ENCODE measurements at places on chromosomes 1 and 21.
A peak's percentile ranks its signal among the peaks of the same experiment; 100 is the strongest.

DNA sequence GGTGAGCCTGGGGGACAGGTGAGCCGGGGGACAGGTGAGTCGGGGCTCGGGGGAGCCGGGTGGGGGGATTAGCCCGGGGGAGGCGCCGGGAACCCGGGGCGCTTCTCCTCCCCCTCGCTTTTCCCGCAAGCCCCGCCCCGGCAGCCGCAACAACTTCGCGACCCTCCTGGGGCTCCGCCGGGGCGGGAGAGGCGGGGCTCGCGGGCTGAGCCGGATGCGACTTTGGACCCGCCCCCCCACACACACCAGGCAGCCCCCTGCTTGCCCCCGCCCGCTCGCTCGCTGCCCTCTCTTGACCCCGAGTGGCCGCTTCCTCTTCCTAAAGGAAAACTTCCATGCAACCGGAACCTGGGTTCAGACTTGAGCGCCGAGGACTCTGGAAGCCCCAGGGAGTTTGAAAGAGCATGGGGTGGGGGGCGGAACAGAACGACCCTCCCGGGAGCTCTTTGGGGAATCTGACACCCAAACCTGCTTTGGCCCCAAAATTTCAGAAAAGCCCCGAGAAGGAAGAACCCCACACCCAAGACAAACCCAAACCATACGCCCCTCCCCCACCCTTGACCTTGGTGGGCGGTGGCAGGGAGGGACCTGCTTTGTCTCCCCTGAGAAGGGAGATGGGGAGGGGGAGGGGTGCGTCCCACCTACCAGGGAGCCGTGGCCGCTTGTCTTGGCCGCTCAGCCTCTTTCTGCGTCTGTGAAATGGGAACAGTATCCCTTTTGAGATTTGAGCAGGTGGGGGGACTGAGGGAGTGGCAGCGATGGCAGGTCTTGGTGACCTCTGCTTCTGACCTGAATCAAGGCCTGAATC, 550 bp downstream of the ARHGEF16 start:
- DNase-seq = peak; percentile 29

DNA sequence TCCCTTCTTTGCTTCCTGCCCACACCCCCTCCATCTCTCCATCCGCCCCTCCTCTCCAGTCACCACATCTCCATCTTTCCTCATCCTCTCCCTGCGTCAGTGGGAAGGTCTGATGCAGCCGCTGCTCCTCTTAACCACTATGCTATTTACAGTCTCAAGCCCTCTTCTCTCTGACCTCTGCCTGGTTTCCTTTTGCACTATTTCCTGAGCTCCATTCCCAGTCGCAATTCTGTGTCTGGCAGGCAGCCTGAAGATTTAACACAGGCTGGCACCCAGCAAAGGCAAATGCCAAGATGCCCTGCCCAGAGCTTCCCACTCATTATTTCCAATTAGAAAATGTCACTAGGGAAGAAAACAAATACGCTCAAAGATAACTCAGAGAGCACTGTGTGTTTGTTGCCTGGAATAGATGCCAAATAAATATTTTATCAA, 89.6 kb upstream of the LPGAT1 start:
- DNase-seq = no peak

- DNase-seq = no peak
Observed at GRCh38 chr1:172241540-172241939, 178.9 kb upstream of the C1orf105 start.

GRCh38 chr21:22200378-22201092, 1202.3 kb downstream of the NCAM2 start:
- DNase-seq = no peak

GRCh38 chr21:41874611-41875010, 4.5 kb downstream of the PRDM15 start:
- no peak for DNase-seq

DNA sequence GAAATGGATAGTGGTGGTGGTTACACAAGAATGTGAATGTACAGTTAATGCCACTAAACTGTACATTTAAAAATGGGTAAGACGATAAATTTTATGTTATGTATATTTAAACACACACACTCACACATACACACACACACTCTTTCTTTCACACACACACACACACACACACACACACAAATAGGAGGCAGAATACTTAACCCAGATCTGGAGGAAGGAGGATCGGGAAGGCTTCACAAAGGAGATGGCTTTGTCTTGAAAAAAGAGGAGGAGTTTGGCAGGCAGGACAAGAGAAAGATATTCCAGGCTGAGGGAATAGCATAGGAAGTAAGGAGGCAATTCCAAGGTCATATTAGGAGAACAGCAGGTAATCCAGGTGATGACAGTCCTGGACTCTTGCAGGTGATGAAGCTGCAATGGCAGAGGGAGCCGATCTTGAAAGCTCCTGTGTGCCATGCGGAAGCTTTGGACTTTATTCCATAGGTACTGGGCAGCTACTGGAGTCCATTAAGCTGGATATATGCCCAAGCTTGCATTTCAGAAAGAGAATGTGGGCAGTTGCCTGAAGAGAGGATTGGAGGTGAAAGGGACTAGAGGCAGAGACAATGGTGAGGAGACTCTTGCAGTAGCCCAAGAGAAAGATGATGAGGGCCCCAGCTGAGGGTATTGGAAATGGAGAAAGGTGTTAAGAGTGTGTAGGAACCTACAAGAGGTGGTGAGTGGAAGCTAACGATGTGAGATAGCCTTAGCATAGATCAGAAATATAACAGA, 15.4 kb upstream of the LYST start:
- DNase-seq = no peak
